CD4-positive, alpha-beta T cell (primary cell): ENCODE measurements at places on chromosomes 12 and 14. TPM values are rescaled to one million over a fixed set of nuclear protein-coding genes. Genes with fewer than 3 reads are reported as not detected.

GRCh38 chr12:62899568-62900390, 35.2 kb downstream of the PPM1H start:
- H3K4me3 ChIP-seq, result no peak overlapping the region
- no peak for DNase-seq
- no peaks in the 10 kb centered on the region for H3K36me3 ChIP-seq
- no peaks in the 10 kb centered on the region for H3K27me3 ChIP-seq
- H3K4me1 ChIP-seq, result no peaks in the 10 kb centered on the region
- no peak overlapping the region for H3K27ac ChIP-seq

Gene IL26
- not detected for total RNA-seq

DNA sequence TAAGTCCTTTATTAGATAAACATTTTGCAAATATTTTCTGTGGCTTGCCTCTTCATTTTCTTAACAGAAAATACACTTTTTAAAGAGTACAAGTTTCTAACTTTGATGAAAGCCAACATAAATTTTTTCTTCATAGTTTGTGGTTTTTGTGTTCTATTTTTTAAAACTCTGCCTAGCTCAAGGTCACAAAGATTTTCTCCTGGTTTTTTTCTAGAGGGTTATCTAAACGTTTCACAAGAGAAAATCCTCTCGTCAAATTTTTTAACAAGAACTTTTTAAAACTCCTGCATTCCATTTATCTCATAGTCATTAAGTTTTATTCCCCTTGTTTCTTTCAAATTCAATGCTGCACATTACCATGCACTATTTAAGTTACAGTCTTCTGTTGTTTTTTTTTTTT, 8.2 kb downstream of the AREL1 start:
- H3K4me3 ChIP-seq, result no peak overlapping the region
- no peaks in the 10 kb centered on the region for H3K27me3 ChIP-seq
- no peaks in the 10 kb centered on the region for H3K4me1 ChIP-seq
- no peak overlapping the region for H3K27ac ChIP-seq

Gene PYGL
- 0.59 TPM for total RNA-seq

Gene CD69
- total RNA-seq, result 659 TPM

Gene TMTC1
- not detected for total RNA-seq

DNA sequence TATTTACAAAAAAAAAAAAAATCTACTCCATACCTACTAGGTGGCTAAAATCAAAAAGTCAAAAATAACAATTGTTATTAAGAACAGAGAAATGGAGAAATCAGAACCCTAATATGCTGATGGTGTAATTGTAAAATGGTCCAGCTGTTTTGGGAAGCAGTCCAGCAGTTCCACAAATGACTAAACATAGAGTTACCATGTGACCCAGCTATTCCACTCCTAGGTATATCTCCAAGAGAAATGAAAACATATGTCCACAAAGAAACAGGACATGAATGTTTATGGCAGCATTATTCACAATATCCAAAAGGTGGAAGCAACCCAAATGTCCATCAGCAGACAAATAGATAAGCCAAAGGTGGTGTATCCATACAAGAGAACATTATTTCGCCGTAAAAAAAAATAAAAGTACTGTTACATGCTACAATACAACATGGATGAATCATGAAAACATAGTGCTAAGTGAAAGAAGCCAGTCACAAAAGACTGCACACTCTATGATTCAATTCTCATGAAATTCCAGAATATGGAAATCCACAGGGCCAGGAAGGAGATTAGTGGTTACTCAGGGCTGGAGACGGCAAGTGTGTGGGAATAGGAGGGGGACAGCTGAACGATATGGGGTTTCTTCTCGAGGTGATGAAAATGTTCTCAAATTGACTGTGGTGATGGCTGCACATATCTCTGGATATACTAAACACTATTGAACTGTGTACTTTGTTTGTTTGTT, 9.1 kb upstream of the DPF3 start:
- peaks cover 4% of the 10 kb centered on the region for H3K27me3 ChIP-seq
- no peak overlapping the region for H3K4me3 ChIP-seq
- H3K36me3 ChIP-seq, result no peaks in the 10 kb centered on the region
